Cardiac fibroblast (primary cell): ENCODE measurements at places on chromosomes 7 and 10.

DNA sequence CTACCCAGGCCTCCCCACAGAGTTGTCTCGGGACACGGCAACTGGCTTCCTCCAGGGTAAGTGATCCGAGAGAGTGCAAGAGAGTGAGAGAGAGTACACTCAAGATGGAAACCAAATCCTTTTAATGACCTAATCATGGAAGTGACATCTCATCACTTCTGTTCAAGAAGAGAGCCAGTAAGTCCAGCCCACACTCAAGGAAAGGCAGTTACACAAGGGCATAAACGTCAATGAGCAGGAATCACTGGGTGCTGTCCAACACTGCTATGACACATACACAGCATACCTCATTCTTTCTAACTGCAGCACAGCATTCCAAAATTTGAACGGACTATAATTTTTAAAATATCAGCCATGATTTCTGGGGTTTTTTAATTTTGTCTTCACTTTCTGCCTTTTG, 29.3 kb upstream of the OSBPL3 start:
- peak; percentile 96 for DNase-seq

- no peak for DNase-seq
Measured at GRCh38 chr10:129710510-129710847, 243.4 kb downstream of the MGMT start.

GRCh38 chr10:97144297-97144696, 41.5 kb downstream of the SLIT1 start:
- DNase-seq: no peak

- DNase-seq: no peak
Measured at GRCh38 chr10:716821-717220, 27.4 kb upstream of the DIP2C start.

DNA sequence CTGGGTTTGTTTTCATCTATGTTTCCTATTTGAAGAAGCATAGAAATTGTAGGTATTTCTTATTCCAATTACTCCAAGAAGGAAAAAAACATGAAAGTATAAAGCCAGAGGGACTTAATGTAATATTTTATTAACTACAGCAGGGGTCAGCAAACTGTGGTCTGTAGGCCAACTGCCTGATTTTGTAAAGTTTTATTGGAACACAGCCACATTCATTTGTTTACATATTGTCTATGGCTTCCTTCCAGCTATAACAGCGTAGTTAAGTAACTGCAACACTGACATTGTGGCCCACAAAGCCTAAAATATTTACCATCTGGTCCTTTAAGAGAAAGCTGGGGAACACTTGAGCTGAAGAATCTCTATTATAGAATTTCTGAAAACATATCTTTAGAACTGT, 306.2 kb downstream of the BICC1 start:
- DNase-seq: peak; percentile 90

- DNase-seq: peak; percentile 58
Measured at GRCh38 chr7:116984917-116985316, 31.6 kb downstream of the ST7 start.

DNA sequence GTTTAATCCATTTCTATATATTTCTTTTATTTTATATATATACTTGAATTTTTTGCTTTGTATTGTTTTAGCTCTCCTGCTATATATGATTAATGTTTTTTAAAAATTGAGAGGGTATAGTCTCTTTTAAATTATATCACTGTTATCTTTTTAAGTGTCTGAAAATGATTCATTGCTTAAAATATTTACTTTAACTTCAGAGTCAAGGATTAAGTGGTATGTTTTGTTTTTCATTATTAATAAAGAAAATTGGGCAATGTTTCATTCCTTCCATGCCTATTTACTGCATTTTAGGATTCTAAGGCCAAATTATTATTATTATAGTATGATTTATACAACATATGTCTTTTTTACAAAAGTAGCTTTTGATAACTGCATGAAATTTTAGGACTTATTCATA, 67.2 kb upstream of the THSD7A start:
- no peak for DNase-seq

- DNase-seq: peak; percentile 58
Measured at GRCh38 chr7:107147464-107148393, 21.1 kb upstream of the HBP1 start.

- DNase-seq: no peak
Measured at GRCh38 chr10:127534074-127534473, 15.0 kb upstream of the NPS start.

DNA sequence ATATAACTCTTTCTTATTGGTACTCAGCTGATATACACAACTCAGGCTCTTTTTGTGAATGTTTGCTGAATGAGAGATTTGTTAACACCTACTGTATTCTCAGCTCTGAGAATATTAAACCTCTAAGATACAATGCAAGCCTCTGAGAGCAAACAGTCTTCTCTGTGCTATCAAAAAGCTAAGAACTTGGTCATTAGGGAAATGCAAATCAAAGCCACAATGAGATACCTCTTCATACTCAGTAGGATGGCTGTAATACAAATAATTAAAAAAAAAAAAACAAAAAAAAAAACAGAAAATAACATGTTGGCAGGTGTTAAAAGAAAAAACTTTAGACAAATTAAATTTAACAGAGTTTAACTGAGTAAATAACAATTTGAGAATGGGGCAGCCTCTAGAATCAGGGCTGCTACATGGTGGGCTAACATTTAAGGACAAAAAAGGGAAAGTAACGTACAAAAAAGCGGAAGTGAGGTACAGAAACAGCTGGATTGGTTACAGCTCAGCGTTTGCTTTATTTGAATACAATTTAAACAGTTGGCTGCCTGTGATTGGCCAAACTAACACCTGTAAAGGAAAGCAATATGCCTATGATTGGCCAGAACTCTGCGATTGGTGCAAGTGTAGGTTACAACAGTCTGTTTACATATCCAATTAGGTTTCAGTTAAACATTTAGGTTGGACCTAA, 14.8 kb upstream of the MTURN start:
- no peak for DNase-seq

GRCh38 chr7:44965937-44966730, 12.7 kb downstream of the MYO1G start:
- DNase-seq: no peak

- DNase-seq: no peak
Measured at GRCh38 chr10:110035070-110035921, 27.5 kb downstream of the ADD3 start.

DNA sequence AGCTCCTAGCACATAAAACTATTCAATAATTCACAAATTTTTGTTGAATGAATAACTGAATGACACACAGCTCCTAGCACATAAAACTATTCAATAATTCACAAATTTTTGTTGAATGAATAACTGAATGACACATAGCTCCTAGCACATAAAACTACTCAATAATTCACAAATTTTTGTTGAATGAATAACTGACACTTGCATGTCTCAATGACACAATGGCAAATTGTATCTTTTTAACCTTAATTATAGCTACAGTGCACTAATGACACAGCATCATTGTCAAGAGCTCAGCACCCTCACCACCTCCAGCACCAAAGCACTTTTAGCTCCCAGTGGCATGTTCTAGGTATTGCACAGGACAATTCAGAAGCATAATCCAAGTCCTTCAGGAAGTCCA, 131.6 kb downstream of the PDE1C start:
- no peak for DNase-seq

- DNase-seq: no peak
Measured at GRCh38 chr7:45893374-45893995, 5.2 kb downstream of the IGFBP1 start.

GRCh38 chr7:130957137-130957513, 223.1 kb upstream of the KLF14 start:
- DNase-seq: no peak

- DNase-seq: peak; percentile 75
Measured at GRCh38 chr10:24603333-24603732, 120.4 kb downstream of the ARHGAP21 start.

DNA sequence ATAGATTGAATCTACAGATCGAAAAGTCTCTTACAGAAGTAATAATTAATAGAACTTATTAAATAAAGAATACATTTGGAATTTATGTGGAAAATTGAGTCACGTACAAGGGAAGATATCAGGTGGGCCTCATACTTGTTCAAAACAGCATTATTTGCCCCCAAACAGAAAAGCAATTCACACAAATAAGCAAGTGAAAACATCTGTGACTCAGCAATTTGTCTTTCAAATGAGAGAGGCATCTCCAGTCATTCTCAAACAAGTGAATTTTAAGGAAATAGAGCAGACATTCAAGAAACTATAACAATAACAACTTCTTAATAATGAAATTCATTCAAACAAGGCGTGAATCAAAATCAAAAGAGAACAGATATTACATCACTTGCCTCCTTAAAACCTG, 50.1 kb downstream of the SEMA3A start:
- DNase-seq: peak; percentile 13

GRCh38 chr10:76114581-76115001, 683.2 kb downstream of the LRMDA start:
- no peak for DNase-seq

GRCh38 chr7:141181812-141182211, 107.9 kb downstream of the TMEM178B start:
- DNase-seq: no peak

- peak; percentile 27 for DNase-seq
Measured at GRCh38 chr7:83996879-83997278, 197.7 kb downstream of the SEMA3A start.

GRCh38 chr10:14737808-14738545, 36.7 kb downstream of the FAM107B start:
- no peak for DNase-seq

DNA sequence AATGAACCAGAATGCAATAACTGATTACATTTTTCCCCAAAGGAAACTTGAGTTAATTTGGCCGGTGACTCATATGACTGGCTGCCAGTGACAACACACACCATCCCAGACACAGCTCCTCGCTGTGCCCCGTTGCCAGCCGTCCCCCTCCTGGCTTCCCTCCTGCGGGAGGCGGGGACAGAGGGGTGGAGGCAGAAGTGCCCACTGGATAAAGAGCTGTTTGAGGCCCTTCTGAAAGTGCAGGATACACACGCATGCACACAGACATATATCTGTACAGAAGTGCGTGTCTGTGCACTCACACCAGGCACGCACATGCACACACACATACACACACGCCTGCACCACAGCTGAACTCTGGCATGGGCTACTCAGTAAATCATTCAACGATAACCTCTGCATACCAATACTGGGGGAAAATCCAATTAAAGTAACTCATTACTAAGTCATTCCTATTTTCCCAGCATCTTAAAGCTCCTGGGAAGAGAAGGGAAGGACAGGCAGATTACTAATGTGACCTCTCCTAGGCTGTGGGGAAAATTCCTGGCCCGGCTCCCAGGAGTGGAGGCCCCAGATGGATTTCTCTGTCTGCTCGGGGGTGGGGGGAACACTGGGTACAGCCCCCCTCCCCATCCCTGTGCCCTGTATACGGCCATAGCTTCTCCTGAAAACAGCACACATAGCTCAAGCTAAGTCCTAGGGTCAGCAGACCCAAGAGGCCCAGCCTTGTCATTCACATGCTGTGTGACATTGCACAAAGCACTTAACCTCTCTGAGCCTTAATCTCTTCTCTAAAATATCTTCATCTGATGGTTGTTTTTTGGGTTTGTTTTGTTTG, 52.3 kb upstream of the MYL10 start:
- peak; percentile 77 for DNase-seq

GRCh38 chr10:57979956-57980355, 287.7 kb downstream of the IPMK start:
- no peak for DNase-seq

GRCh38 chr10:88971221-88972061, 18.9 kb upstream of the ACTA2 start:
- DNase-seq: peak; percentile 69

- DNase-seq: no peak
Measured at GRCh38 chr10:48792121-48792520, 107.4 kb downstream of the WDFY4 start.

DNA sequence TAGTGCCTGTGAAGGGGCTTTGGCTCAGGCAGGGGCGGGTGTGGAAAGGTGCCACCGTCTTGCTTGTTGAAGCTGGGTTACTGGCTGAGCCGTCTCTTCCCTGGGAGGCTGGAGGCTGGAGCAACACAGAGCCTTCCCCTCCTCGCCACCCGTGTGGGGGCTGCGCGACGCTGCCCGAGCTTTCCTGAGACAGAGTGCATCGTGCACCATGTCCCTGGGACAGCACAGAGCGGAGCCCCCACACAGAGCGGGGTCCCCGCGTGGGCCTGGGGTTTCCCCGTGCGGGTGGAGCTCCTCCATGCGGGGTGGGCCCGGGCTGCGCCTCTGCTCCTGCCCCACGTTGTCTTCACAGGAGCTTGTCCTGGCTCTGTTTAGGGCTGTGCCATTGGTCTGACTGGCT, 69.9 kb downstream of the INPP5A start:
- DNase-seq: no peak

- DNase-seq: no peak
Measured at GRCh38 chr10:5504146-5505072, 5.0 kb upstream of the CALML5 start.

DNA sequence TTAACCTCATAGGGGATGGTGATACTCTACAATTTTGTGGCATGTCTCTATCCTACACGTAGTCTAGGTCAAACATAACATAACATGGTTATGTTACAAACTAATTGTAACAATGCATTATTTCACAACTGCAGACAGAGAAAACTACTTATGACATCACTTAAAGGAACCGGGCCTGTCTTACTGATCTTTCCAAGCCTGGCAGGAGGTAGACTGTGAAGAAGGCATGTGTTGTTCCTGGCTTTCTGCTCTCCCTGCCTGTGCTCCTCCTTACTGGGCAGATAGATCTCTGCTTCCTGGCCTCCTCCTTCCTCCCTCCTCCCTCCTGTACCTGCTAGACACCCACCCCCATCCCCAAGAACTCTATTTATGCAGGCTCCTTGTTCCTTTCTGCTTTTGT, 5.4 kb downstream of the CACNB2 start:
- peak; percentile 67 for DNase-seq

DNA sequence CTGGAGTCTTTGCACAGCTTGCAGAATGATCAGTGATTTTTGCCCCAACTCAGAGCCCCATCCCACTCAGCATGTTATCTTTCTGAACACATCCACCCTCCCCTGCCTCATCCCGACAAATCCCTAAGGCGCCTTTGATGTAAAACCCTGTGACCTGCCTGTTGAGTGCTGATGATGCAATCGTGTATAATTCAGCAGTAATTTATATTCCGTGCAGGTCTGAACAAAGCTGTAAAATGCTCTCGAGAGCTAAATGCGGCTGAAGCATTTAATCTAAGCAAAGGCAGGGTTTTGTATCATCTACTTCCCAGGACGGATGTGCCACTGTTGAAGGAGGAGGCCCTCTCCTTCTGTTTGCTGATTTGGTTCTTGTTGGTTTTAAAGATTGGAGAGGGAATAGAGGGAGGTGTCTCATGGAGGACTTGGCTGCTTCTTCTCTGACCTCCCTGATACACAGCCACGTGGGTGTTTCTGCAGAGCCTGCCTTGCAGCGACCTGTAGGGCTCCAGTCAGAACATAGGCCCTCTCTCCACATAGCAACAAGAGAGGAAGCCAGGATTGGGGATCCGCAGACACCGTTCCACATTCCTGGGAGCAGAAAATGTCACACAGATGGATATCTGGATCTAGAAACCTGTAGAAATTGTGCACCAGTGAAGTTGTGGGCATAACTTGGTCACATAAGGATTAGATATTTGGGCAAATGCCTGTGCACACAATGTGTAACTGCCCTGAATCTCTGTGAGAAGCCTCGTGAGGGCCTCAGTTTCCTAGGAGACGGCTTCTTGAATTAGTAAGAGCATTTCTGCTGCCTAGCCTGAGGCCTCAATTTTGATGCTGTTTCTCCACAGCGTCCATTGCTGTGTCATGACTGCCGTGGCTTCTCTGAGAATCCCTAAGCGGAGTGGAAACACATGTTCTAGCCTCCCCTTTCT, 90.2 kb upstream of the AGK start:
- DNase-seq: no peak

- no peak for DNase-seq
Measured at GRCh38 chr10:54983255-54983654, 182.2 kb upstream of the PCDH15 start.
